ENCODE measurements at places on chromosomes 5 and 9. TPM values are rescaled to one million over a fixed set of nuclear protein-coding genes. Genes with fewer than 3 reads are reported as not detected.

DNA sequence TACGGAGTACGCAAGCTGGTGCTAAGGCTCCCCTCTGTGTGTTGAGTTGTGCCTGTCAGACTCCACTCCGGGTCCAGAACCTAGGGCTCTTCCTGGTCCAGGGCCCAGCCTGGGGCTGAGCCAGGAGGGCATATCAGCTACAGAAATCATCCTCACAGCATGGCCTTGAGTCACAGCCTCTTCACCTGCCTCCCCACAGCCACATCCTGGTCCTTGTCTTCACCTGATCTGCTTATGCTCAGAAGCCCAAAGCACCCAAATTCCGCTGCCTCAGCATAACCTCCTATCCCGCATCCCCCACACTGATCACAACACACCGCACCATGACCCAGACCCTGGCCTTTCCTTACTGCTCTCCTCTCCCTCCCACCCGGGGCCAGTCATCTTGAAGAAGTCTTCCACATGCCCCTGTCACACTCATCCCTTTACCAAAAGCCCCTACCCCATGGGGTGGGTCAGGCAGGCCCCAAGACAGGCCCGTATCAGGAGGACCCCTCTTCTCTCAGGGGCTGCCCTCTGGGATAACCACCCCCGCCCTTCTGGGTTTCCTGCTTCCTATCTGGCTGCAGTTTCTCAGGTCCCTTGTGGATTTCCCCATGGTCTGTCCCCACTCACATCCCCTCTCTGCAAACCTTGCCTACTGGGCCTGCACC is 1.3 kb upstream of the IL3 start:
- no peak overlapping the region for H3K27ac ChIP-seq
- H3K4me1 ChIP-seq = no peaks in the 10 kb centered on the region
- no peak for DNase-seq
- no peak overlapping the region for H3K4me3 ChIP-seq
- H3K27me3 ChIP-seq = no peaks in the 10 kb centered on the region

DNA sequence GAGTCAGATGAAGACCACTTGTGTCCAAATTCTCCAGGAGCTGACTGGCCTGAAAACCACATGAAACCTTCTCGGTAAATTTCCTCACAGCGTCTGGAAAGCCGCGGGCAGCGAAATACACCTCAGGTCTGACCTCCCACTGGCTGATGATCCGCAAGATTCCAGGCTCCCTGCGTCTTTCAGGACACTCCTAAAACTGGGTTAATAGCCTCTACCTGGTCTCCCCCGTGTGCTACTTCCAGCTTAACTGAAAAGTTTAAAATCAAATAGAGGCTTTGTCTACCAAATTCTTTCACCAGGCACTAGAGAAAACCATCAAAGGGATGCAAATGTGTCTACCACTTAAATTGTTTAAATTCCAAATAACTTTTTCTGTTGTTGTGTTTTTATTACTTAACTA is 312.6 kb downstream of the DRD1 start:
- H3K4me1 ChIP-seq = no peaks in the 10 kb centered on the region
- DNase-seq = no peak
- no peak overlapping the region for H3K4me3 ChIP-seq

- no peak overlapping the region for H3K4me3 ChIP-seq
- no peak for DNase-seq
- H3K27me3 ChIP-seq = no peaks in the 10 kb centered on the region
- peaks cover 4% of the 10 kb centered on the region for H3K4me1 ChIP-seq
Observed at GRCh38 chr5:43432486-43433375, 20.5 kb upstream of the CCL28 start.

DNA sequence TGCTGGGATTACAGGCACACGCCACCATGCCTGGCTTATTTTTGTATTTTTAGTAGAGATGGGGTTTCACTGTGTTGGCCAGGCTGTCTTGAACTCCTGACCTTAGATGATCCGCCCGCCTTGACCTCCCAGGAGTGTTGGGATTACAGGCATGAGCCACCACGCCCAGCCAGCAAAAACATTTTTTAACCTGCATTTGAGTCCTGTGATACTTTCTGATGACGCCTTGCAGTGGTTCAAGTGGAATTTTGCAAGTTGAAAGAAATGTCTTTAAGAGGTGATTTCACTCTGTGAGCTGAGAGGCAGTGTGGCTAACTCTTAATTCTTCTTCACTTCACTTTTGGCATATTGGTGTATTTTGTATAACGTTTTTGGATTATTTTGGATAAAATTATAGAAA is 9.1 kb downstream of the ANP32B start:
- no peak overlapping the region for H3K4me3 ChIP-seq
- H3K4me1 ChIP-seq = peaks cover 23% of the 10 kb centered on the region
- DNase-seq = no peak
- H3K36me3 ChIP-seq = peaks cover 4% of the 10 kb centered on the region

DNA sequence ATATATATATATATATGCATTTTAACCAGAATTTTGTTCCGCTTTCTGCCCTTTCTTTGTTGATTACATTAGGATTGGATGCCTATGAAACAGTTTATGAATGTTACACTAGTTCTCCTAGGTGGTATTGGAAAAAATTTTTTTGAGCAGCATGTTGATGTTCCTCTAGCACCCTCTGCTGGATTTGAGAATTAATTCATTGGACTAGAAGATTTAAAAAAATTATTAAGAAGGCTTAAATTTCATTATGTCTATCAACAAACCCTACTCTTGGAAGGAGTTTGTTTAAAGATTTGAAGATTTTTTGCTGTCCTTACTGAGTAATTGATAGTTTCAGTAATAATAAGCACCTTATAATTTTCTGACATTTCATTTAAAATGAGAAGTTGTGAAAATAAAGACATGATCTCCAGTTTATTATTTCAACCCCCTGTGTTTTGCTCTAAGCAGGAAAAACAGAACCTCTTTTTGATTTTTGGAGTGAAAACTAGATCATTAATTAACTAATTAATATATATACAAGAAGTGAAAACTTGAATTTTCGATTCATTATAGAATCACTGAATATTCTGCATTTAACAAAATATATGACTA is 89.6 kb downstream of the CCDC171 start:
- H3K4me1 ChIP-seq = no peaks in the 10 kb centered on the region
- H3K27ac ChIP-seq = no peak overlapping the region
- no peaks in the 10 kb centered on the region for H3K27me3 ChIP-seq
- DNase-seq = no peak
- no peak overlapping the region for H3K4me3 ChIP-seq

GRCh38 chr9:78026947-78027346 is 4.7 kb downstream of the GNAQ start:
- DNase-seq = no peak
- H3K27ac ChIP-seq = peak overlapping the region; percentile 39
- H3K36me3 ChIP-seq = no peaks in the 10 kb centered on the region
- H3K4me3 ChIP-seq = peak overlapping the region; percentile 19

DNA sequence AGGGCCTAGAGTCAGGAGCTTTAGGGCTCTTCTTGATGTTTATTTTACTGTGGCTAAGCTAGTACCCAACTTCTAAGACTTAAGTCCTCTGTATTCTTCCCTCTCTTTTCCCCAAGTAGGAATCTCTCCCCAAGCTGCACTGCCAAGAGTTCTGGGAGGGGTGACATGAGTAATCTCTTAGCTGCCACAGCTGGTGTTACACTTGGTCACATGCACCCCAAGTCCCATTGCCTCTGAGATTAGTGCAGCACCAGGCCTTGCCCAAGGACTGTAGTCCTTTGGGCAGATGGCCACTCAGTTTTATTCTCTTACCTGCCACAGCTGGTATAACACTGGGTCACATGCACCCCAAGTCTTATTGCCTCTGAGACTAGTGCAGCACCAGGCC is 114.7 kb upstream of the RIOK2 start:
- H3K27ac ChIP-seq = no peak overlapping the region
- H3K27me3 ChIP-seq = no peaks in the 10 kb centered on the region
- no peaks in the 10 kb centered on the region for H3K4me1 ChIP-seq
- H3K4me3 ChIP-seq = no peak overlapping the region
- no peak for DNase-seq
- no peaks in the 10 kb centered on the region for H3K36me3 ChIP-seq

- peaks cover 3% of the 10 kb centered on the region for H3K4me1 ChIP-seq
- no peaks in the 10 kb centered on the region for H3K36me3 ChIP-seq
- DNase-seq = peak; percentile 3
- H3K27ac ChIP-seq = peak overlapping the region; percentile 80
- no peaks in the 10 kb centered on the region for H3K27me3 ChIP-seq
Observed at GRCh38 chr5:138725153-138725817, 27.9 kb upstream of the CTNNA1 start.

DNA sequence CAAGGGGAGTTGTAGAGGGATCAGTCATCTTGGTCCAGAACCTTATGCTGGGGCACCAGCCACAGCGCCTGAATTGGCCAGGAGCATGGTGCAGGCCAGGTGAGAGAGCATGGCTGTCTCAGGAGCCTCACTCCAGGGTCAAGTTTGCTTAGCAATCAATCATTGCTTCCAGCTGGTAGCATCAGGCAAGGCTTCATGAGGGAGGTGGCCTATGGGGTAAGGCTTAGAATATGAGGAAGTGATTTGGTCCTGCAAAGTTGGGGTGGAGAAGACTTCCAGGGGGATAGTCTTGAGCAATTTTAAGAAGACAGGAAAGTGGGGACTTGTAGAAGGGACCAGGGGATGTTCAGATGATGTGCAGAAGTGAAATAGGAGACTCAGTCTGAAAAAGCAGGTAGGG is 53.9 kb upstream of the PITX1 start:
- no peaks in the 10 kb centered on the region for H3K36me3 ChIP-seq
- no peak overlapping the region for H3K4me3 ChIP-seq
- H3K27ac ChIP-seq = no peak overlapping the region
- DNase-seq = no peak
- H3K27me3 ChIP-seq = no peaks in the 10 kb centered on the region

DNA sequence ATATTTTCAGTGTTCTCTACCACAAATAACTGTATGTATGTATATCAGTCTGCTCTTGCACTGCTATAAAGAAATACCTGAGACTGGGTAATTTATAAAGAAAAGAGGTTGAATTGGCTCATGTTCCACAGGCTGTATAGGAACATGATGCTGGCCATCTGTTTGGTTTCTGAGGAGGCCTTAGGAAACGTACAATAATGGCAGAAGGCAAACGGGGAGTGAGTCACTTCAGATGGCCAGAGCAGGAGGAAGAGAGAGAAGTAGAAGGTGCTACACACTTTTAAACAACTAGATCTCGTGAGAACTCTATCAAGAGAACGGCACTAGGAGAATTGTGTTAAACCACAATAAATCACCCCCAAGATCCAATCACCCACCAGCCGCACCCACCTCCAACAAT is 121.7 kb downstream of the ADAMTS6 start:
- H3K4me1 ChIP-seq = peaks cover 13% of the 10 kb centered on the region
- no peak for DNase-seq
- no peak overlapping the region for H3K4me3 ChIP-seq
- H3K27ac ChIP-seq = no peak overlapping the region
- no peaks in the 10 kb centered on the region for H3K36me3 ChIP-seq

DNA sequence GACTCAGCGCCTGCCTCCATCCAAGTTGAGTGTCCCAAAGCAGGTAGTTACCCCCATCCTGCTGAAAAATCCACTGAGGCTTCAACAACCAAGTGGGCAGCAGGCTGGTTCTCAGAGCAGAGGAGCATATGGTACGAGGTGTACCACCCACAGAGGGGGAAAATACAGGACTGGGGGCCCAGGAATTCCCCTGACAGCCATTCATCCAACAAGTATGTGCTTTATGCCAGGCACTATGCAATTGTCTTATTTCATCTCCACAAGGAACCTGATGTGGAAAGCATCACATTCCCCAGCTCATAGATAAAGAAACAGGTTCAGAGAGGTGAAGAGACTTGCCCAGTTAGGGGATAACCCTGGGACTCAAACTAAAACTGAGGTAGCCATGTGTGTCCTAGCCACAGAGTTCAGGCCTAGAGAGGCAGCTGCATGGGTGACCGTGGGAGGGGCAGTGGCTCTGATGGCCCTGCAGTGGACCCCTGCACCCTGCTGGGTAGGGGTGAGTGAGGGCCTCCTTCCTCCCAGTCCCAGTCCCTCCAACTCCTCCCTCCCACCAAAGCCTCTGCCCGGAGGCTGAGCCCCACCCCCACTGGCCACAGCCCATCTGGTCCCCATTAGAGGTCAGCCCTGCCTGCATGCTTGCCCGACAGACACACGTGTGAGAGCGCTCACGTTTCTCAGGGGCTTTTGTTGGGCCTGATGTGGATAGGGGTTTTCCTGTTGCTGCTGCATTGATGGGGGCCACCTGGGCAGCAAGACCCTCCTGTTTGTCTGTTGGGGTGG is 11.5 kb downstream of the PDLIM4 start:
- H3K4me3 ChIP-seq = no peak overlapping the region
- peak overlapping the region; percentile 2 for H3K27ac ChIP-seq
- peaks cover 6% of the 10 kb centered on the region for H3K4me1 ChIP-seq
- no peaks in the 10 kb centered on the region for H3K27me3 ChIP-seq
- DNase-seq = no peak
- peaks cover 17% of the 10 kb centered on the region for H3K36me3 ChIP-seq

- no peaks in the 10 kb centered on the region for H3K36me3 ChIP-seq
- no peak overlapping the region for H3K4me3 ChIP-seq
- no peaks in the 10 kb centered on the region for H3K27me3 ChIP-seq
- no peak for DNase-seq
- H3K4me1 ChIP-seq = peaks cover 50% of the 10 kb centered on the region
Observed at GRCh38 chr5:109350537-109351270, 59.1 kb downstream of the PJA2 start.

- no peak overlapping the region for H3K4me3 ChIP-seq
- no peaks in the 10 kb centered on the region for H3K27me3 ChIP-seq
- H3K27ac ChIP-seq = no peak overlapping the region
- DNase-seq = no peak
Observed at GRCh38 chr9:135129137-135129695, 41.7 kb downstream of the OLFM1 start.

- H3K4me1 ChIP-seq = no peaks in the 10 kb centered on the region
- H3K4me3 ChIP-seq = no peak overlapping the region
- H3K36me3 ChIP-seq = no peaks in the 10 kb centered on the region
Observed at GRCh38 chr5:169628892-169629291, 8.2 kb upstream of the DOCK2 start.

DNA sequence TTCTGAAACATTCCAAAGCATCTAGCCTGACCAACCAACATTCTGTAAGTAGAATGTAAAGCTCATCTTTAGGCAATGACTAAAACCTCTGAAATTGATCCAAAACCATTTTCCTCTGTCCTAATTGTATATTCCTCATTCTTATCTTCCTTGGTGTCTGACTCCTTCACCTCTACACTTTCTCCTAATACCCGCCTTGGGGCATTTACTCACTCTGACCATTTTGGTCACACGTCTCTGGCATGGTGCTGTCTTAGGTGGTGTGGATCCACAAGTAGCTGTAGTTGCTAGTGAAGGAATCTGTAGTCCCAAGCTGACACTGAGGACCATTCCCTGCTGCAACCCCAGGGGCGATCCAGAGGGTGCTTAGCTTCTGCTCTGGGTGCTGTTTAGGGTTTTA is 40.8 kb upstream of the LMNB1 start:
- no peak overlapping the region for H3K27ac ChIP-seq
- H3K27me3 ChIP-seq = no peaks in the 10 kb centered on the region
- H3K36me3 ChIP-seq = no peaks in the 10 kb centered on the region
- no peak for DNase-seq
- H3K4me1 ChIP-seq = no peaks in the 10 kb centered on the region

SCGB3A1 gene
- not detected for total RNA-seq

VCAN gene
- total RNA-seq = 870 TPM

CDH9 gene
- not detected for total RNA-seq

UBQLN1 gene
- total RNA-seq = 107 TPM

HMMR gene
- total RNA-seq = not detected

LCN10 gene
- 9.4 TPM for total RNA-seq
